ENCODE measurements at places on chromosomes 13 and 19. TPM values are rescaled to one million over a fixed set of nuclear protein-coding genes. Genes with fewer than 3 reads are reported as not detected.

Gene ZNF99
- total RNA-seq = not detected

Gene PRR36
- 0.06 TPM for total RNA-seq

Gene ZNF814
- 34.3 TPM for total RNA-seq

Gene TMEM190
- not detected for total RNA-seq

Gene ZIC5
- not detected for total RNA-seq

Gene KLK13
- total RNA-seq = not detected

Gene FUT6
- not detected for total RNA-seq

Gene PGLYRP2
- not detected for total RNA-seq

Gene U2AF2
- total RNA-seq = 351 TPM

Gene POU2F2
- total RNA-seq = 55.3 TPM

All from activated CD8-positive, alpha-beta memory T cell treated with anti-CD3 and anti-CD28 coated beads for 36 hours (primary cell).